Memory B cell (primary cell): ENCODE measurements at places on chromosomes 3 and 15.

DNA sequence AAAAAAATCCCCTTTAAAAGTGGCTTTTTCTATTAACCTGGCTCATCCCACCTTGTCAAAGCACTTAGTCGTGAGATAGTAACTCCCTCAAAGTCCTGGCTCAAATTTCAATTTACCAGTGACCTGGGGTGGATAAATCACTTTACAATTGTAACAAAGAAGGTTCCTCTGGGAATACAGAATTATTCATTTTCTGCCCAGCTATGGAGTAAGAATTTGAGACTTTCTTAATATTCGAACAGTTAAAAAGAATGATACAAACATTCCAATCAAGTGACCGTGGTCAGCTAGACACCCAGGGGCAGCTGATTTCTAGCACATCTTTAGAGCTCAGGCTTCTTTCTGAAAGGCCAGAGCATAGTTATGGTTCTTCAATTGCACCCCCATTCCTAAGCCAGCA is 291.0 kb upstream of the TGFBR2 start:
- DNase-seq = no peak

GRCh38 chr3:194268654-194269512 is 82.2 kb downstream of the CPN2 start:
- no peak for DNase-seq

DNA sequence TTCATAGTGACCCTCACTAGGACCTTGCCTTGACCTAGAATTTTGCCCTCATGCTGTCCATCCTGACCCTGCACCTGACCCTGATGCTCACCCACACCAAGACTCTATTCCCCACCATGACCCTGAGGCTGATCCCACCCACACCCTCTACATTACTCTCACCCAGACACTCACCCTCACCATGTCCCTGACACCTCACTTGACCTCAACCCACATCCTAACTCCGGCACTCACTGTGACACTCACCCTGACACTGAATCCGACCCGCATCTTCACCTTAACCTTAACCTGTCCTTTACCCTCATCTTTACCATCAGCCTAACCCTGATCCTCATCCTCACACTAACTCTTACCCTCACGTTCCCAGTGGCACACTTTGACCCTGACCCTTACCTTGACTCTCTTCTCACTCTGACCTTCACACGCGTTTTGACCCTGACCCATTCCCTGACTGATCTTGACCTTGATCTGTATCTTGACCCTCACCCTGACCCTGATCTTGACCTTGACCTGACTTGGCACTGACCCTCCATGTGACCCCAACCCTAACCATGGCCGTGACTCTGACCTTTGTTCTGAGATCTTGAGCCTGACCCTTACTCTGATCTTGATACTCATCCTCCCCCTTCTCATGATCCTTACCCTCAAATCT is 22.2 kb upstream of the SLC25A26 start:
- DNase-seq = no peak

DNA sequence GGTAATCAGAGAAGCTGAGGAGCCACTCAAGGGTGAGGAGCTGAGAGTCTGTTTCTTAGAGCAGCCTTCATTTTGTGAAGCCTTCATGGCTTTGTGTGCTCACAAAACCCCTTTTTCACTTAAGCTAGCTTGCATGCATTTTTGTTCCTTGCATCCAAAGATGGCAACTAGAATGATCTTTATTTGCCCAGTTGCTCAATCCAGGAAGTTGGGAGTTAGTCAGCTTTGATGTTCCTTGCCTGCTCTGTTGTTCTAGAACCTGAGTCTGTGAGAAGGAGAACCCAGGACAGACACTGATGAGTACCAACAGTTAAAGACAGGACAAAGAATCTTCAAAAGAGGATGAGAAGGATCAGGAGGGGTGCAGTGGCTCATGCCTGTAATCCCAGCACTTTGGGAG is 81.8 kb downstream of the IL20RB start:
- DNase-seq = no peak

GRCh38 chr3:37501571-37502313 is 327.4 kb upstream of the LRRFIP2 start:
- no peak for DNase-seq

GRCh38 chr15:44595656-44596510 is 58.9 kb downstream of the EIF3J start:
- DNase-seq = no peak

DNA sequence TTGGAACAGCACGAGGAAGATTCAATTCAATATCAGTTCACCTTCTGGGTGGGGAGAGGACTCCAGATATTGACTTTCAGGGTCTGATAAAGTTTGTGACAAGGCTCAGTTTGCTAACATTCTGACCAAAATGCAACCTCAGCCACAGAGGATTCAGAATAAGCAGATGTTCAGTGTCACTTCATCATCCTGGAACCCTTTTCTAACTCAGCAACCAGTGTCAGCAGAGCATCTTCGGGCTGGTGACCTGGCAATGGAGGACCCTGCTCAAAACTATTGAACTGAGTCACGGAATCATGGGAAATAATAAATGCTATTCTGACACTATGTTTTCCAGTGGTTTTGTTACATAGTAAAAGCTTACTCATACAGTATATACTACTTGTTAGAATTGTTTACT is 433.4 kb upstream of the CFAP20DC start:
- no peak for DNase-seq

DNA sequence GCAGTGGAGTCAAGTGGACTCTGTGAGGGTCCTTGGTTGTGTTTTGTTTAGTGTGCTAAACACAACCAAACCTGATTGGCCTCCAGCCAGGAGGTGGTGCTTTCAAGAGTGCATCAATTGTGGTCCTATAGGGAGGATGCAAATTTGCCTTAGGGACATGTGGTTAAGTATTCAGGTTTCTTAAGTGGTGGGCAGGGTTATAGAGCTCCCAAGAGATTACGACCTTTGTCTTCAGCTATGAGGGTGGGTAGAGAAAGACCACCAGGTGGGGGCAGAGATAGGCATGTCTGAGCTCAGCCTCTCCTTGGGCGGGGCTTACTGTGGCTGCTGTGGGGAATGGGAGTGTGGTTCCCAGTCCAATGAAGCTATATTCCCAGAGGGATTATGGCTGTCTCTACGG is 186.6 kb downstream of the SQOR start:
- DNase-seq = no peak

DNA sequence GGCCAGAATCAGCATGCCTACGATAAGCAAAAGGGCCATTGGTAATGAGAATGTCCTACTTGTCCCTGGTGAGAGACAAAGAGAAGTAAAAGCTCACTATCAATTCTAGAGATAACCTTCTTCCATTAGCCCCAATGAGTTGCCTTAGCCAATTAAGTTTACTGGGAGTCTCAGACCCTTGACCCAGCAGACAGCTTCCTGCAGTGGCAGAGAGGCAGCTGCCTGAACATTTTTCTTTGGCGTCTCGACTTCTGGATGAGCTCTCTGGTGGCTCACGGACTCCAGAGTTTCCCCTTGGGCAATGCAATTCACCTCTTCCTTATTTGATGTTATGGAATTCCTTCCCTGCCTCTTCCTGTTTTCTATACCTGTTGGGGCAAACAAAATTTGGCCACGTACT is 1034.4 kb downstream of the NAALADL2 start:
- DNase-seq = no peak
